IPS DF 6.9 (cell line): ENCODE measurements at places on chromosomes 2 and 18.
A peak's percentile ranks its signal among the peaks of the same experiment; 100 is the strongest.

- no peak for DNase-seq
Observed at GRCh38 chr18:9743200-9744016, 35.3 kb downstream of the RAB31 start.

- no peak for DNase-seq
Observed at GRCh38 chr2:221969087-221969829, 329.5 kb downstream of the PAX3 start.

GRCh38 chr18:60350941-60351340 lies 21.6 kb downstream of the MC4R start:
- no peak for DNase-seq

- DNase-seq: peak; percentile 47
Observed at GRCh38 chr2:191245046-191245868, at the start of gene MYO1B. MYO1B (plus strand) TSS chr2:191245404; CDS start chr2:191276896, 31,492 bp downstream.

DNA sequence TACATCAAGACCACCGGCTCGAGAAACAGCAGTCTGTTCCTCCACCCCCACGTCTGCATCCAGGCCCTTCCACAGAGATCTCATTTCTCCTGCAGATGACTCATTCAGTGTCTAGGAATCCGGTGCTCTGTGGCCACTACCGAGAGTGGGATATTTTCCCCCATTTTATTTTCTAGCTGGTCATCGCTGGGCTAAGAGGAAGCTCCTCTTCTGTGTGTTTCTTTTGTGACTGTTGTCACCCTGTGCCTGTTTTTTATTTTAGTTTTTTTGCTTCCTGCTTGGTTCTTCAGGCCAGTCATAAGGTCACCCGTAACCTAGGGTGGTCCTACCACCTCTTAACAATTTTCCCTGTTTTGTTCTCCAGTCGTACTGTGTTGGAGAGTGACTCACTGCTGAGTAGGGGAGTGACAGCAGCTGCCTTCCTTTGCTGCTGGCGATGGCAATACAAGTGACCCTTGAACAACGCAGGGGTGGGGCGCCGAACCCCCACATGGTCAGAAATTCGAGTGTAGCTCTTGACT lies 6.7 kb downstream of the RAMP1 start:
- DNase-seq: no peak

GRCh38 chr18:36655930-36656329 lies 172.9 kb downstream of the TPGS2 start:
- no peak for DNase-seq

- no peak for DNase-seq
Observed at GRCh38 chr2:45833968-45834344, 182.5 kb downstream of the PRKCE start.

DNA sequence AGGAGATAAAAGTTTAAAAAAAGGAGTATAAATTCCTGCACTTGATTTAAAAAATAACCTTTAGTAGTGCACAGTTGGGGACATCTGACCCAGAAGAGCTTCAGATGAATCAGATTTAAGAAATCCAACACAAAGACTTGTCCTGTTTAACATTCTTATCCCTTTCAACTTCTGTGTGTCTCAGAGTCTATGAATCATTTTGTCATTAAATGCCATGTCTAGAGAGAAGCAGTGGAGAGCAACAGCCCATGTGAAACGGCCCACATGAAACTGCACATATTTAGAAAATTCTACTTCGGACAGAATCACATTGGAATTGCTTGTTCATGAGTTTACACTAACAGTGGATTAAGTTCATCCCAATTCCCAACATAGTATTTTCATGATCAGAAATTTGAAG lies 278.6 kb downstream of the SLC8A1 start:
- no peak for DNase-seq

GRCh38 chr18:34153711-34154110 lies 71.0 kb downstream of the NOL4 start:
- DNase-seq: no peak

DNA sequence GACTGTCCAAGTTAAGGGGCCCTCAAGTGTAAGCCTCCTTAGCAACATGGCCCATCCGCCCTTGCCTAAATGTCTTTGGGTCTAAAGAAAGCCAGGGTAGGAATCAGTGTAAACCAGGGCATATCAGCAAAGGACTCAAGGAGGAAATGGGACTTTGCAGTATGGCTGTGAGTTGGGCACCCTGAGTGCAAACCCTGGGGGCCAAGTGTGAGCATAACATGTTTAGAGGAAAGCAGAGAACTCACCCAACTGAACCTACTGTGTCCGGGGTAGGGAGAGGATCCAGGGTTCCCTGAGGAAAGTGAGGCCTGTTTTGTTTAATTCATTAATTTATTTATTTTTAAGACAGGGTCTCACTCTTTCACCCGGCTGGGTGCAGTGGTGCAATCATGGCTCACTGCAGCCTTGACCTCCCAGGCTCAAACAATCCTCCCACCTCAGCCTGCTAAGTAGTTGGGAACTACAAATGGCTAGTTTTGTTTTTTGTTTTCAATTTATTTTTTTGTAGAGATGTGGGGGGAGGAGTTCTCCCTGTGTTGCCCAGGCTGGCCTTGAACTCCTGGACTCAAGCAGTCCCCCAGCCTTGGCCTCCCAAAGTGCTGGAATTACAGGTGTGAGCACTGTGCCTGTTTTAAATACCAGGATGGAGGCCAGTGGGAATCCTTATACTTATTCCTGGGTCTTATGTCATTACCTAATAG lies 51.0 kb upstream of the ACTR3 start:
- DNase-seq: no peak

DNA sequence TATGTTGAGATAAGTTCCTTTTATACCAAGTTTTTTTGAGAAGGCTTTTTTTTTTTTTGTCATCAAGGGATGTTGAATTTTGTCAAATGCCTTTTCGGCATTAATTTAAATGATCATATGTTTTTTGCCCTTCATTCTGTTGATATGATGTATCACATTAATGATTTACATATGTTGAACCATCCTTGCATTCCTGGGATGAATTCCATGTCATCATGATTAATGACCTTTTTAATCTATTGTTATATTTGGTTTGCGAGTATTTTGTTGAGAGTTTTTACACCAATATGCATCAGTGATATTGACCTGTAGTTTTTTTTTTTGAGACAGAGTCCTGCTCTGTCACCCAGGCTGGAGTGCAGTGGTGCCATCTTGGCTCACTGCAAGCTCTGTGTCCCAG lies 585.7 kb upstream of the FANCL start:
- no peak for DNase-seq

DNA sequence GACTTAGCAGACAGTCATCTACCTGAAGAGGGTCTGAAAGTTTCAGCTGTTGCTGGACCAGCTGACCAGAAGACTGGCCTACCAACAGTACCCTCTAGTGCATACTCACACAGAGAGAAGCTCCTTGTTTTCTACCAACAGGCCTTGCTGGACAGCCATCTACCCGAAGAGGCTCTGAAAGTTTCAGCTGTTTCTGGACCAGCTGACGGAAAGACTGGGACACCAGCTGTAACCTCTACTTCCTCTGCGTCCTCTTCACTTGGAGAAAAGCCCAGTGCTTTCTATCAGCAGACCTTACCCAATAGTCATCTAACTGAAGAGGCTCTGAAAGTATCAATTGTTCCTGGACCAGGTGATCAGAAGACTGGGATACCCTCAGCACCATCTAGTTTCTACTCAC lies 63.2 kb downstream of the ALMS1 start:
- DNase-seq: no peak

DNA sequence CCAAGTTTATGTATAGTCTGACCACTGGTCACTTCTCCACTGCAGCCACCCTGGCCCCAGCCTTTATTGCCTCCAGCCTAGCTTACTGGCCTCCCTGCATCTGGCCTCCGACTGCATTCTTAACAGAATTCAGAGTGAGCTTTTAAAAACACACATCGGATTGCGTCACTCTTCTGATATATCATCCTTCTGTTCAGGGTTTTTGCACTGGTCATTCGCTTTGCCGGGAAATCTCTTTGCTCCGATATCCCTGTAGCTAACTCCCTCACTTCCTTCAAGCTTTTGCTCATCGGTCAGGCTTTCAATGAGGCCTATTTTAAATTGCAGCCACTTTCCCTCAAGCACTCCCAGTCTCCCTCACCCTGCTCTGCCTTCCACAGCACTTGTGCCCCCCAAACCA lies 101.6 kb upstream of the DLX2 start:
- no peak for DNase-seq

DNA sequence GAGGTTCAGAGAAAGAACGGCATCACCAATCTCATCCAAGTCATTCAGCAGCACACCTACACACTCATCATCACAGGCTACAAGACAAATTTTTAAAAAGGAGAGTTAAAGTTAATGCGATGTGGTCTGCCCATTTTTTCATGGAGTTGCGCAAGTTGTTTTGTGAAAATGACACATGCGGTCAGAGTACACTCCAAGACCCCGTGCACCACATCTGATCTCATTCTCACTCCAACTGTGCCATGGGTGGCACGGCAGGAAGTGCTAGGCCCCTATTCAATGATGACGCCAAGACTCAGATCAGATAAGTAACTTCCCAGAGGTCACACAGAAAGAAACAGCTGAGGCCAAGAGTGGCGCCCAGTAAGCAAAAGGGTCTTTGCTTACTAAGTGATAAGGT lies 119.8 kb downstream of the LAMA1 start:
- DNase-seq: no peak

DNA sequence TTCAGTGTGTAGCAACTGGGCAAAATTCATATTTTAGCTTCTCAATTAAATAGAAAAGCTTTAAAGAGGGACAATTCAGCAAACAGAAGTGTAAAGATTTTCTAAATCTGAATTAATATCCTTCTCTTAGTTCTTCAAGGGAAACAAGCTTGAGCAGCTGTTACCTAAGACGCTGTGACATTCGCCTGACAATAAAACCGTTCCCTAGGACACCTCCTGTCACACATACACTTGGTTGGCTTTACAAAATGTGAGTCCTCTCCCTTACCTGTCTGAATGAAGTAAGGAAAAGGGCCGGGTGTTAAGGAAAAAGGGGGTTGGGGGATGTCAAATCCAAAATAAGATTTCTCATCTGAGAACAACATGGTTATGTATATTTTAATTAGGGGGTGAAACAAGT lies 2.1 kb downstream of the SERTAD2 start:
- DNase-seq: no peak

GRCh38 chr2:125455110-125455509 lies 1200.8 kb upstream of the GYPC start:
- no peak for DNase-seq

- no peak for DNase-seq
Observed at GRCh38 chr18:51739044-51739666, 541.7 kb upstream of the MEX3C start.

- no peak for DNase-seq
Observed at GRCh38 chr2:31525876-31526275, 54.9 kb downstream of the SRD5A2 start.

- no peak for DNase-seq
Observed at GRCh38 chr2:48531141-48531648, 1.2 kb downstream of the STON1 start.

- DNase-seq: no peak
Observed at GRCh38 chr2:65319674-65320041, 92.0 kb downstream of the ACTR2 start.

DNA sequence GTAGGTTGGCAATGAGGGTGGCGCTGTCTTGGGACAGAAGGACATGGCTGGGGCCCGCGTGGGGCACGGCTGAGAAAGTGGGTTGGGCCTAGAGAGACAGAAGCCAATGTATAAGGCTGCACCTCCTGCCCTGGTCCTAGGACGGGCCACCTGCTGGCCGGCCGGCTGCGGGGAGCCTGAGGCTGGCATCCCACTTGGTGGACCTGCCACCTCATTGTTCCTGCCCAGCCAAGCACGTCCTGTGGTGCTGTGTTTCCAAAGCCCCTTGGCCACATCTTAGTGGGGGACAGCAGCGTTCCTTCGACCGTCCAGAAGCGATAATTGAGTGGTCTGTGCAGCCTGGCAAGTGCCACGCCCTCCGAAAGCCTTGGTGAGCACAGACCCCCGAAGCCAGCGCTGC lies 223.9 kb downstream of the LDLRAD4 start:
- DNase-seq: no peak

DNA sequence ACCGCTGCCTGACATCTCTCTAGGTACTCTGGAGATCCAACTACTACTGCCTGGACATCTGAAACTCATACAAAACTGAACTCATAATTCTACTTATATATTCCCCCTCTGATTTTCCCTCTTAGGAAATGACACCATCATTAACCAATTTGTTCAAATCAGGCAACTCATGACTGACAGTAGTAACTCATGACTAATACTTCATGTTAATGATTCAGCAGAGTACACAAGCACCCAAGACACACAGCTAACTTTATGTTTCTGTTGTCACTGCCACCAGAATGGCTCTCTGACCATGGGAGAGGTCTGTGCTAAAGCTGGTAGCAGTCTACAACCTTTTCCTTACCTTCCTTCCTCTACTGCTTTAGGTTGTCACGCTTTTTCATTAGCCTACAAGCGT lies 91.1 kb downstream of the ITSN2 start:
- DNase-seq: no peak

GRCh38 chr2:126751477-126751876 lies 95.5 kb downstream of the GYPC start:
- no peak for DNase-seq

DNA sequence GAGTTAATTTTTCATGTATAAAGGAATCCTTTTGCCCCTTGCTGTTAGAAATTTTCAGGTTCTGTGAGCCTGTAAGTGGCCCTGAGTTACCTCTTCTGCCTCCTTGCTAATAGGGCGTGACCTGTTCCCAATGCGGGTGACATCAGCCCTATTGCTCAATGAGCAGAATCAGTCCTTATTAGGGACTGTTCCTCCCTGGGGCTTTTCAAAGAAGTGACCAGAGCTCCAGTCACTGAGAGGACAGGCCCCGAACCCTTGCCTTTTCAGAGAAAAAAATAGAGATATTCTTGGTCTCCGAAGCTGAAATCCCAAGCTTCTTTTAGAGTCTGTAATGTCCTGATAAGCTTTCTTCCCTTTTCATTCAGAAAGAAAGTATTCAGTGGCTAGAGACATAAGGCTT lies 8.2 kb upstream of the APOB start:
- no peak for DNase-seq

- DNase-seq: no peak
Observed at GRCh38 chr2:119744335-119744939, 15.3 kb upstream of the PTPN4 start.

- DNase-seq: no peak
Observed at GRCh38 chr18:5693699-5694294, 150.0 kb upstream of the EPB41L3 start.

DNA sequence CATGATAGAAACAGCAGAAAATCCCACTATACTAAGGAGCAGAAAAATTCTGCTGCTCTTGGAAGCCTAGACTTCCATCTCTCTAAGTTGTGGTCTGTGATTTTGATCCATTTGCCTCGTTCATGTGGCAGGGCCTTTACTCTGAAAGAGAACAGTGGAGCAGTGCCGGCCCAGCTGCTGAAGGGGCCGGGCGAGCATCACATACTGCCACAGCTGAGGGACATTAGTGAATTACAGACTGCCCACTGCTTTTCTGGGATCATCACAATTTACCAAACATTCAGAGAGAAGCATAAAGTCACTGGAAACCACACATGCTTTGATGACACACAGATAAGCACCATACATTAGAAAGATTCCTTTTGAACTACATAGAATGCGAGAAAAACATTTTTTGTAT lies 217.0 kb upstream of the BOD1L2 start:
- DNase-seq: no peak

- DNase-seq: no peak
Observed at GRCh38 chr2:9336241-9336575, 87.1 kb downstream of the ITGB1BP1 start.

GRCh38 chr2:109499566-109499965 lies 114.2 kb downstream of the SEPTIN10 start:
- DNase-seq: no peak
